ENCODE measurements at places on chromosomes 6 and 20. TPM values are rescaled to one million over a fixed set of nuclear protein-coding genes. Genes with fewer than 3 reads are reported as not detected.

The LRFN2 gene
- not detected for total RNA-seq

- DNase-seq = no peak
Measured at GRCh38 chr20:2697768-2698167, 5.2 kb downstream of the EBF4 start.

The CD93 gene
- total RNA-seq = 0.84 TPM

DNA sequence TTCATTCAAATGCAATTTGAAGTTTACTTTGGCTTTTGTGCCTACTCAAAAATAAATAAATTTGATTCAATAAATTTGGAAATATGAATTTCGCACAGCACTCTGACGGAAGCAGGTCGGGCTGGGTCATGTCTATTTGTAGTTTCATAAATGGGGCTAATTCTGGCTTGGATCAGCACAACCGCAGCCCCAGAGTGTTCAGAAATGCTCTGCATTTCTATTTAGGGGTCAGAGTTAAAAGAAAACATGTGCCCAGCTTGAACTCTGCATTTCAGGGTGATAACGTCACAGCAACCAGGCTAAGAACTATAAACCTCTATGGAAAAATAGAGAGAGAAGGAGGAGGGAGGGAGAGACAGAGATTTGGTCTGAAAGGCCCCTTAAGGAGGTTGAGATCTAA, 480.9 kb upstream of the NOX3 start:
- DNase-seq = no peak

DNA sequence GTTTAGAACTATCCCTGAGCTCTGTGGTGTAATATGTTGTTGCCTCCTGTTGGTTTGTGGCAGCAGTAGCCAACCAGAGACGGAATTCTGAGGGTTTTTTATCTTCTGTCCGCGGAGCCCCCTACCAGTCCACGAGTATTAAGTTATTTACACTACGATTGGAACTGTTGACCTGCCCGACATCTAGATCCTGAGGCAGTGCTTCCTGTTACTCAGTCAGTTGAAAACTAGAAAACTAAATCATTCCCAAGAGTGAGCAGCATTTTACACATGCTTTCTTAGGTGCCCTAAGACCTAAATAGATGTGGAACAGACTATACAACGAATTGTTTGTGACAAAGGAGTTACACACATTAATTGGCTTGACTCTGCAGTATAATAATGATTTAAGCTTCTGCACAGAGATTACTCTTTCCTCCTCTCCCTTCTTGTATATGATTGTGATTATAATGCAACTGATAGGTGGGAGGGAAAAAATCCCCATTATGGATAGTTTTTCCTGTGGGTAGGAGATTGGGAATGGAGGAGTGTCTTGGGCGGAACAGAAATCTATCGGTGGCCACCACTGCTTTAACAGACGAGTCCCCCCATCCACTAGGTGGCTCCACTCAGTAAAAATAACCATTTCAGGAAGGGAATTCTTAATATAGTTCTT, 1.7 kb downstream of the LOC128125822 start:
- DNase-seq = peak; percentile 62

DNA sequence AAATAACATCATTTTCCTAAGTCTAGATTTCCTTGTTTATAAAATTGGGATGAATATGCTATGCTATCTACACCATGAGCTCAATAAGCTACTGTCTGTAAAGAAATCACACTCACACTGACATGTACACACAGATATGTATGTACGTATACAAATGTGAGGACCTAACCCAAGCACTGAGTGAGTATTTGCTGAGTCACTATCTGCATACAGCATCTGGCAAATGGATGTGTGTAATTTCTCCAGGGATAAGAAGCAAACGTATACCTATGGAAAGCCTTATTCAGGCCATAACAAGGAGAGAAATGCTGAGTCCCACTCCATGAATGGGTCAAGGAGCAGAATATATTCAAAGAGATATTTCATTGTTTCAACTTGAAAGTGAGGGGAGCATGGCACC, 153.9 kb downstream of the LPA start:
- DNase-seq = no peak

DNA sequence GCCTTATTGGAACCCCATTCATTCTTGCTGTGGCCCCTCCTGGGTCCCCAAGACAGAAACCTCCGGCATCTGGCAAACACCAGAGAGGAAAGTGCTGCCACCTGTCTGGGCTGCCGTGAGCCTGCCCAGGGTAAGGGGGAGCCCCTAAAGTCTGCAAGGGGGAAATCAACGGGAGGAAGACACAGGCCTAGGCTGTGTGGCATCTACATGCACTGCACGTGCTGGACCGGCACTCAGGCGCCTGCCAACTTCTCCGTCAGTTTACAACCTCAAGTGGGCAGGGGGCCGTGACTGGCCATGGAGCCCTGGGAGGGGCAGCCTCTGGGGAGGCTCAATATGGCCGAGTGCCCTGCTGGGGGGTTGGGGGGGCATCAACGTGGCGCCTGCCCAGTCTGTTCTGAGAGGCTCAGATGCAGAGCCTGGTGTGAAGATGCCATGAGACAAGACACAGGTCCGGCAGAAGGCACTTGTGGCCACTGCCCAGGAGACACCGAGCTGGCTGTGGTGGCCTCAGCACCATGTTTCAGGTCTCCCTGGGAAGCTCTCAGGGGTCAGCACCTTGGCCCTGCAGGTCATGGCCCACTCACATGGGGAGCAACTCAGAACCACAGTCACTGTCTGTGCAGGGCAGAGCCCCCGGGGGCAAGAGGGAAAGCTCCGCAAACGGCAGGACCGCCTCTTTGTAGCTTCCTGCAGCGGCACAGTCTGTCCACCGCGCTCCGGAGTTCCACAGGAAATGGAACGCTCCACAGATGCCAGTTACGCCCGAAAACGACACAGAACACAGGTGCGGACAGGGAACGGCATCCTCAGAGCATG, 8.4 kb downstream of the UCKL1 start:
- peak; percentile 68 for DNase-seq

- no peak for DNase-seq
Measured at GRCh38 chr6:152701081-152701862, 3.6 kb downstream of the MYCT1 start.

- DNase-seq = no peak
Measured at GRCh38 chr6:52389264-52389625, 27.3 kb downstream of the PAQR8 start.

GRCh38 chr20:53617791-53618489, 24.3 kb upstream of the ZNF217 start:
- DNase-seq = no peak

- DNase-seq = no peak
Measured at GRCh38 chr6:22349528-22349927, 52.7 kb upstream of the PRL start.

GRCh38 chr6:5343998-5344397, 82.7 kb downstream of the FARS2 start:
- DNase-seq = no peak

DNA sequence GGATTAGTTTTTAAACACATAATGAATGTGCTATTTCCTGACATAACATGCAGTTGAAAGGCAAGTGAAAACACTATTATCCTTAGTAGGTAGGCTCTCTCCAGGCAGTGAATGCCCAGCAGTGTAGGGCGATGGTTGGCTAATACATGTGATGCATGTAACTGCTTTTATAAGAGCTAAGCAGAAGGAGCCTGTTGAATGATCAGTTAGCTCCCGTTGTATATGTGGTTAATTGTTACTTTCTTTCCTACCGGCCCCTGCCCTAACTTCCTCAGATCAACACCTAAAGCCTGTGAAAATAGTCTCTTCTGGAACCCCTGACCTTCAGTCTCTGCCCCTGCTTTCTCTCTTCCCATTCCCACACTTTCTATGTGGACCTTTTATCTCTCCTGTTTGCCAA, 10.5 kb downstream of the SOX4 start:
- no peak for DNase-seq

The ULBP3 gene
- 0.77 TPM for total RNA-seq

The CALHM4 gene
- total RNA-seq = not detected

GRCh38 chr6:110353457-110354001, 4.6 kb downstream of the METTL24 start:
- no peak for DNase-seq

DNA sequence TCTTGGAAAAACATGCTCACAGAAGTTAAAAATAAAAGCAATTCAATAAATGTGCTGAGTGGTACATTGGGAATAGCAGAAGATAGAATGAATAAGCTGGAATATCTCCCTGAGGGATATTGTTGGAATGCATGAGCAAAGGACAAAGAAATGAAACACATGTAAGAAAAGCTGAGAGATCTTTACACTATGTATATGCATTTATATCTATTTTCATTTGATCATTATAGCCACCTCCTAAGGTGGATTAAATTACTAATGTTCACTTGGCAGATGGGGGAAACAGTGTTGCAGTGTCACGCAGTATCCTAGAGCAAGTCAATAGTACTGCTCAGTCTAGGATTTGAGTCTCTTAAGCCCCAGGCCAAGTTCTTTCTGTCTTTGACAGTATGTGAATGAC, 542.0 kb upstream of the MARCKS start:
- DNase-seq = no peak

The DNAH8 gene
- not detected for total RNA-seq

GRCh38 chr6:164227952-164228522, 813.5 kb downstream of the QKI start:
- no peak for DNase-seq

The SLC22A7 gene
- total RNA-seq = not detected

The RPS6KA2 gene
- total RNA-seq = 9.3 TPM

Measured in activated CD4-positive, alpha-beta T cell treated with anti-CD3 and anti-CD28 coated beads for 36 hours (primary cell).